Left forelimb (tissue), 1 donor: ENCODE measurements at places on chromosomes 2 and 18.

GRCh38 chr2:27569398-27569797, 13.4 kb upstream of the ZNF512 start:
- no peak for DNase-seq

DNA sequence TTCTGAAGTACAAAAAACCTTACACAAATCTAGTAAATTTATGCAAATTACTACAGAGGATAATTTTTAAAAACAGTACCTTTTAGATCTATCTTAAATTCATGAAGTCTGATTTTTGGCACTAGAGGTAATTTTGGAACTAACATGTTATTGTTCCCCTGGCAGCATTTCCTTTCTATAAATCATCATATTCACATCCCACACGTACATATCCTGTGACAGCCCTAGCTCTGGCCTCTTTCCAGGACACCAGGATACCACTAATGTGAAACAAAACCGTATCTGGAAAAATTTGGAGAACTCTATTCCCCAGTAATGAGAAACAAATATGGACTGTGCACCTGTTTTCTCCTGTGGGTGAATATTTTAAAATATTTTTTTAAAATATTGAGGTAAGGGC, 14.0 kb upstream of the BIRC6 start:
- DNase-seq = no peak

- DNase-seq = no peak
Measured at GRCh38 chr2:219457784-219458369, 23.2 kb downstream of the SPEG start.

DNA sequence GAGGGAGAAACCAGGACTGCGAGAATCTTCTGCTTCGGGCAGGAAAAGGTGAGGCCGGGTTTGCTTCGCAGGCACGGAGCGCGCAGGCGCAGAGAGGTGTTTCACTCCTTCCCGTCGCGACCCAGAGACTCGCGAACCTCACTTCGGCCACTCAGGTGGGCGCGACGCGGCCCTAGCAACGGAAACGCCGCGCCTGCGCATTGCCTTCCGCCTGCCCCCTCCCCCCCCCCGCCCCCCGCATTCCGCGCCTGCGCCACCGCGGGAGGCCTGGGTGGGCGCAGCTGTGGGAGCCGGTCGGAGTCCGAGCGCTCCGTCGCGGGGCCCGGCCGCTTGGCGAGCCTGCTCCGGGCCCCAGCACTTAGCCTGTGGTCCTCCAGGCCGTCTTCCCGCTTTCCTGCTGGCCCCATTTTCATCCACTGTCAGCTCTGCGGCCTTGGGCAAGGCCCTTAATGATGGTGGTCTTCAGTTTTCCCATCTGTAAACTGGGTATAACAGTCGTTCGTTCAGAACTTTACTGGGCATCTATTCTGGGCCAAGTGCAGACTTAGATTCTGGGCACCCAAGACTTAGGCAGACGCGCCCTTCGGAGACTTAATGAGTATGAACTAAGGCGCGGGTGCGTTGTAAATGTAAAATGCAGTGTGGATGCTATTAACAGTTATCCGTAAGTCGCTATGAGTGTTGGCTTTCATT, 62.1 kb upstream of the ACKR3 start:
- DNase-seq = peak; percentile 88

DNA sequence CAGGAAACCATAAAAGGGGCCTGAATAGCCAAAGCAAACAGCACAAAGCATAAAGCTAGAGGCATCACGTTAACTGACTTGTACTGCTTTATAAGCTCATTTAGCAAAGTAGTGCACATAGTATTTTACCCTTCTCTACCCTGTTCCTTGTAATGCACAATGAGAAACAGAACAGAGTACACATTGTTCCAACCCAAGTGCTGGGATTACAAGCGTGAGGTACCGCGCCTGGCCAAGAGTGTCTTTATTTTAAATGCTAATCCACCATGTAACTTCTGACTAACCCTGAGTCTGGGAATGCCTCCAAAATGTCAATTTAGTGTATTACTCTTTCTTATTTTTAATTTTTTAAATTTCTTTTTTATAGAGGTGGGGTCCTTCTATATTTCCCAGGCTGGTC, 46.4 kb upstream of the STON1 start:
- no peak for DNase-seq

DNA sequence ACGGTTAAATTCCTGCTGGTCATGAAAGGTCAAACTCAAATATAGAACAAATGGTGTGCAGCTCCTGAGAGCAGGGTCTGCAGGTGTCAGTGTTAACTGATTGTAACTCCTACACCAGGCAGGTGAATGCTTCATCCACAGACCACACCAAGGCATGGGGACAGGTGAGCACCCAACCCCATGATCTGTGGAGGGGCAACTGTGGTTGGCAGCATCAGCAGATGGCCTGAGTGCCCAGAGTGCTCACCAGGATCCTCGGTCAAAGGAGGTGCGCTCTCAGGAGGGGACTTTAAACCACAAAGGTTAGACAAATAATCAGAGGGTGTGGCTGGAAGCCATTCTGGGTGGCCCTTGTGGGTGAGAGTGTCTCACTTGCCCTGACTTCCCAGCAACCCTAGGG, 44.5 kb downstream of the PTGR3 start:
- DNase-seq = no peak

GRCh38 chr2:240433973-240434727, 1.3 kb upstream of the GPC1 start:
- peak; percentile 52 for DNase-seq

GRCh38 chr2:4085186-4085585, 381.8 kb downstream of the DCDC2C start:
- no peak for DNase-seq

DNA sequence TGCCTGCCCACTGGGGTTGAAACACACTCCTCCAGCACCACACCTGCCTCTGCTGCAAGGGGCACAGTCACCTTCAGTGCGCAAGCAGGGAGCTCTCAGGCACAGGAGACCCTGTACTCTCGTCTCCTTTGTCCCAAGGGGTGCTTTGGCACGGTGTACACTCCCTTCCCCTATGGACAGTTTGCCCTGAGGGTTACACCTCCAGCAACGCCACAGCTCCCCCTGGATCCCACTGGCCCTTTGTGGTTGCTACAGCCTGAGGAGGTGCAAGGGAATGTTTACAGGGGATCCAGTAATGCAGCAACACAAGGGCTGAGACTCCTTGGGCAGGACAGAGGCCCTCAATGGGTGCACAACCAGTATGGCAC, 45.2 kb upstream of the FAM117B start:
- DNase-seq = no peak

DNA sequence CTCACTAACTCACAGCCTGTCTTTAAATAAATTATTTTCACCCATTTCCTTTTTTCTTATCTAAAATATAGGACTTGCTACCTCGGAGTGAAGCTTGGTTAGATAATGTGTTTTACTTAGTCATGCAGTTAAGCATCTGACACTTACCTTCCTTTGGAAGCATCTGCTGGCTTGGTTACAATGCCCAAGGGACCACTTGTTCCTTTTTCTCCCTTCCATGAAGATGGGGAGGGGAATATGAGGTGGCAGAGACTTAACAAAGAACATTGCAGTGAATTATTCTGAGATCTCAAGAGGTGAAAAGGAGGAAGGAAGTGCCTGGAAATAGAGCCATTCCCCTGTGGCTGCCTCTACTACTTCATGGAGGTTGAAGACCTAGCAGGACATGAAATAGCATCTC, 145.4 kb upstream of the FOSL2 start:
- DNase-seq = no peak

DNA sequence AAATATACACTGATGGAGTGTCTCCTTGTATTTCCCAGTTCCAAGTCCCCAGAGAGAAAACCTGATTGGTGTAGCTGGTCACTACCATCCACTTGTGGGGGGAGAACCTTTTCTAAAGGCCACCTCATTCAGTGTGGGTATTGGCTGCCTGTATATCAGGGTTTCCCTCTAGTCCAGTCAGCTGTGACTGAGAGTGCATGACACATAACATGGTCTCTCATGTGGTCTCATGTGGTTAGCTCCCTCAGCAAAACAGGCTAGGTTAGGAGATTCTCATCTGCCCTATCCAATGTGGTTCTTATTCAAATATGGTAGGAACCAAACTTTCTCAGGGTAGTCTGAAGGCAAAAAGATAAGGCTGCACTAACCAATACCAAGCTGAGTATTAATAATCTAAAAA, 4.1 kb upstream of the GORASP2 start:
- DNase-seq = no peak

DNA sequence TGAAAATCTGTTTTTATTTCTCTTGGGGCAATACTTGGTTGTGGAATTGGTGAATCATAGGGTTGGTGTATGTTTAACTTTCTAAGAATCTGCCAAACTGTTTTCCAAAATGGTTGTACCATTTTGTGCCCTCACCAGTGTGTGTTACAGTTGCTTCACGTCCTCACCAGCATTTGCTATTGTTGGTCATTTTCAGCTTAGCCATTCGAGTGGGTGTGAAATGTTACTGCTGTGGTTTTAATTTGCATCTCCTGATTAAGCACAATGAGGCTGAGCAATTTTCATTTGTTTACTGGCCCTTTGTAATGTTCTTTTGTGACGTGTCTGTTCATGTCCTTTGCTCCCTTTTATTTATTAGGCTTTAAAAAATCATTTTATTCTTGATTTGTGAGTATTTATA, 49.7 kb downstream of the FOSL2 start:
- DNase-seq = no peak

- DNase-seq = no peak
Measured at GRCh38 chr18:32284284-32284683, 94.4 kb downstream of the MEP1B start.

- DNase-seq = no peak
Measured at GRCh38 chr2:18610651-18611050, 21.3 kb upstream of the NT5C1B start.

- DNase-seq = no peak
Measured at GRCh38 chr2:183671233-183671632, 547.0 kb downstream of the NUP35 start.

- DNase-seq = no peak
Measured at GRCh38 chr2:239167011-239167673, 233.7 kb downstream of the HDAC4 start.

DNA sequence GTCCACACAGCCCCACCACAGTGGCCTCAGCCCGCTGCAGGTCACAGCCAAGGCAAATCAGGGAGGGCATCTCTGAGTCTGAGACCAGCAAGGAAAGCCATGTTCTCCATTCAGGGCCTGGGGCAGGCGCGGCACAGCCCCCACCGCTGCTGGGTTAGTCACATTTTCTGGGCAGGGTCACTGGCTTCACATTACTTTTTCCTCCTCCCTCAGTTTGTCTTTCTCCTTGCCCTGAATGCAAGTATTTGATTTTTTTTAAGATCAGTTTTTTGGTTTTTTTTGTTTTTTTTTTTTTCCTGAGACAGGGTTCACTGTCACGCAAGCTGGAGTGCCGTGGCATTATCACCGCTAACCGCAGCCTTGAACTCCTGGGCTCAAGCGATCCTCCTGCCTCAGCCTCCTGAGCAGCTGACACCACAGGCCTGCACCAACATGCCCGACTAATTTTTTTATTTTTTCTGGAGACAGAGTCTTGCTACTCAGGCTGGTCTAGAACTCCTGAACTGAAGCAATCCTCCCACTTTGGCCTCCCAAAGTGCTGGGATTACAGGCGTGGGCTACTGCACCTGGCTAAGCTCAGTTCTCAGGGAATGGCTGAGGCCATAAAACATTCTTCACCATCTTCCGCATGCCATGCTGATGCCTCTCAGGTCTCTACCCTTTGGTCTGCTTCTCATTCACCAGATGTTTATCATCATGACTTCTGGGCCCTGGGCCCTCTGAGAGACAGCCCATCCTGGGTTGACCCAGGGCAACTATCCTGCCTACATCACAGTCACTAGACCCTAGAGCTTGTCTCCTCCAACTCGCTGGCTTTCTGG, 628 bp upstream of the CAPG start:
- no peak for DNase-seq

DNA sequence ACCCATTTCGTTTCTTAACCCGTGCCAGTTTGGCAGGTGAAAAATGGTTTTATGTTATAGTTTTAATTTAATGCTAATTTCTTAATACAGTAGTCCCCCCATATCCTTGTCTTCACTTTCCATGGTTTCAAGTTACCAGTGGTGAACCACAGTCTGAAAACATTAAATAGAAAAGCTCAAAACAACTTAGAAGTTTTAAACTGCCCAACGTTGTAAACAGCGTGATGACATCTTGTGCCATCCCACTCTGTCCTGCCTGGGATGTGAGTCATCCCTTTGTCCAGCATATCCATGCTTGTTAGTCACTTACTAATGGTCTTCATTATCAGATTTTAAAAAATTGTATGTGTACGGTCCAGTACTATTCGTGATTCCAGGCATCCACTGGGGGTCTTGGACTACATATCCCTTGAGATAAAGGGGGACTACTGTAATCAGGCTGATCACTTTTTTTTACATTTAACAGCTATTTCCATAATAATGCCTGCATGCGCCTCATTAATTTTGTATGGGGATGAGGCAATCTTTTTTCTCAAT, 31.9 kb downstream of the SLC66A3 start:
- no peak for DNase-seq

DNA sequence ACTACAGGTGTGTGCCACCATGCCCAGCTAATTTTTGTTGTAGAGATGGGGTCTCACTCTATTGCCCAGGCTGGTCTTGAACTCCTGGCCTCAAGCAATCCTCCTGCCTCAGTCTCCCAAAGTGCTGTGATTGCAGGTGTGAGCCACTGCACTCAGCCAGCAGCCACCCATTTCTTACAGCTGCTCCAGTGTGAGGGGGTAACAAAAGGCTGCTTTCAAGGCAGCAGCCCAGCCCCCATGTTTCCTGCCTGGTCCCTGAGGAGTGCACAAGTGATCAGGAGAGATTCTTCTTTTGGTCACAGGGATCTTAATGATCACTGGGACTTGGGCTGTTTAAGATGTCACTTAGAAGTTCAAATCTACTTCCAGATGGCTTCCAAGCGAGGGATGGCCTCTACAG, 15.2 kb upstream of the CXCR4 start:
- DNase-seq = no peak

DNA sequence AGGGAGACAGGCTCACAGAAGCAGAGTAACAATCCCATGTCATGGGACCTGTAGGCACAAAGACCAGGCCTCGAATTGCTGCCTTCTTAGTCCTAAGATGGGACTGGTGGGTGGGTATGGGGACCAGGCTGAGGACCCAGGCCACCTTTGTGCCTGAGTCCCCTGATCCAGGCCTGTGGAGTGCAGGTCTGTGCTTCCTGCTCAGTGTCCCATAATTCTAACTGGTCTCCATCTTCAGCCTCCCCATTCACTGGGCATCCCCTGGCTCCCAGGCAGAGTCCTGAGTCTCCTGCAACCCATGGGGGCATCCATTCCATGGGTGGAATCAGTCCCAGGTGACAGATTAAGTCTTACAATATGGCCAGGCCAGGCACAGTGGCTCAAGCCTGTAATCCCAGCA, 83.9 kb downstream of the SMAD7 start:
- DNase-seq = no peak

DNA sequence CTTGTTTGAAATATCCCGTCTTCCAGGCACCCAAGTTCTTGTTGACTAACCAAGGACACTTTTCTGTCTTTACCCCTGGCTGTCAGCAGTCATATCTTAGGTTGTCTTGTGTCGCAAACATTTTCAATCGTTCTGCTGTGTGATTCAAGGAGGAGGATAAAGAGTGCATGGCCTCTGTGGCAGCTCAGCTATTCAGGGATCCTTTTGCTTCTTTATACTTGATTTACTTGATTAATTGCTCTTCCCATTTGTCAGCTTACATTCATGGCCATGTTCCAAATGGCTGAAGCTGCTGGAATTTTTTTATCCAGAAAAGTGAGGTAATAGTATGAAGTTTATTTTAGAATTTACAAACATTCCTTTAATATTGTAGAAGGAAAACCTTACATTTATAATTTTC, 97.3 kb upstream of the FZD5 start:
- no peak for DNase-seq

GRCh38 chr2:15814403-15814802, 125.9 kb upstream of the MYCN start:
- no peak for DNase-seq

GRCh38 chr2:6072276-6072675, 380.1 kb downstream of the SOX11 start:
- no peak for DNase-seq

GRCh38 chr2:225122583-225123486, 80.6 kb upstream of the DOCK10 start:
- DNase-seq = no peak
